ENCODE measurements at places on chromosomes 4 and X. TPM values are rescaled to one million over a fixed set of nuclear protein-coding genes. Genes with fewer than 3 reads are reported as not detected.

Gene MGAT4D
- not detected for total RNA-seq

Gene APBB2
- 1.3 TPM for total RNA-seq

Gene TREX2
- total RNA-seq: 1.8 TPM

Gene PIR
- total RNA-seq: 5.6 TPM

Gene SMIM10
- total RNA-seq: 0.35 TPM

Gene EIF1AX
- 54.5 TPM for total RNA-seq

Gene ATP11C
- total RNA-seq: 12.3 TPM

Gene NEIL3
- total RNA-seq: 30.3 TPM

Gene GABRG1
- total RNA-seq: not detected

DNA sequence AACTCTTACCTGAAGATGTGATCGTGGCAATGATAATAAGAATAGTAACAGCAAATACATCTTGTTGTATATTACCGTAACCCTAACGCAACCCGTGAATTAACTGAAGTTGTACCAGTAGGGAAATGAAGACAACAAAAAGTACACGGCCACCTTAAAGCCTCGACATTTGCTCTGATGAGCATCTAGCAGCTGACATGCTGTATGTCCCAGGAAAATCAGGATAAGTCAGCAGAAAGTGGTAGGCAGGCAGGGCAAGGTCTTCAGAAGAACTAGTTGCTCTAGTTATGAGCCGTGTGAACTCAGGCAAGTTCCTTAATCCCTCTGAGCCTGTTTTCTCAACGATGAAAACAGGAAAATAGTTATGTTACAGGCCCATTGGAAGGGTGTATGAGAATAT is 7.7 kb upstream of the ASB5 start:
- no peak overlapping the region for H3K27ac ChIP-seq
- H3K4me1 ChIP-seq: no peaks in the 10 kb centered on the region
- H3K36me3 ChIP-seq: no peaks in the 10 kb centered on the region
- H3K4me3 ChIP-seq: no peak overlapping the region
- peaks cover 6% of the 10 kb centered on the region for H3K27me3 ChIP-seq

DNA sequence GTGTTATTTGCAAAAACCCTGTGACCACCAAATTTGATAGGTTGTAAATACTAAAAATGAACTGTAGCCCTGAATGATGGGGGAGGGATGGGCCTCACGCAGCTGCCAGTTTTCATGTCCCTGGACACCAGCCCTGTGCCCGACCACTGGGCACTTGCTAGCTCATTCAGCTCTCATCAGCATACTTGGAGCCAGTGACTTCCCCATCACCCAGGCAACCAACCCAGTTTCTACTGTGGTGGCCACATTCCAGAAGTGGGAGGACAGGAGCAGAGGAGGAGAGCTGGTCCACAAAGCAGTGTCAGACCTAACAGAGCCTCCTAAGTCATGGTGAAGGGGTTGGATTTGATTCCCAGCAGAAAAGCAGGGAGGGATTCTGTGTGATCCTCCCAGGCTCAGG is 128.2 kb downstream of the CPEB2 start:
- H3K27ac ChIP-seq: no peak overlapping the region
- no peaks in the 10 kb centered on the region for H3K4me1 ChIP-seq
- H3K27me3 ChIP-seq: peaks cover 4% of the 10 kb centered on the region
- no peaks in the 10 kb centered on the region for H3K36me3 ChIP-seq

DNA sequence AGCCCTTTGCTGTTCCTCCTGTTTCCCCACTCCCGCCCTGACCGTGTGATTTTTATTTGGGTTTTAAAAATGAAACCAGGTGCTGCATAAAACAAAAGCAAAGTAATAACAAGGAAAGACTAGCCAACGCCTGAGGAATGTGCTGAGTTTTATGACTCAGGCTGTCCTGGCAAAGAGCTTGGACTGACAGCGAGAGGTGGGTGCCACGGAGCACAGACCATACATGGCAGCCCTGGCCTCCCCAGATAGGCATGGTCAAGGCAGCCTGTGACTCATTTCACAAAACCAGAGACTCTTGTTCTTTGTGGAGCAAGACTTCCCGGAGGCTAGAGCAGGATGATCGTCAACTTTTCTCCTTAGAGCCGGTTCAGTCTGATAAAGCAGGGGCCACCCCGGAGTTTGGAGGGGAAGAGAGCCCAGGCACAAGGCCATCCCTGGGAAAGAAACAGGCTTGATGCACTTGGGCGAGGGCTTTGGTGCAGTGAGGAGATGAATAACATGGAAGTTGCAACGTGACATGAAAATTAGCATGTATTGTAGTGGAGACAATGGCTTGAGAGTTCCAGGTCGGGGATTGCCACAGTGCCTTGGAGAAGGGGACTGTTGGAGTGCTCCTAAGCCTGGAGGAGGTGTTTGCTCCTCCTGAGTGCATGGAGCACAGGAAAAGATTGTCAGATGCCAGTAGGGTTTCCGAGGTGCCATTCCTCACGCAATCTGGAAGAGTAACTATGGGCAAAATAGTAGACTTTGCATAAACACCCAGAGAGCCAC is 54.8 kb downstream of the C4orf51 start:
- H3K4me1 ChIP-seq: peaks cover 27% of the 10 kb centered on the region
- H3K27ac ChIP-seq: no peak overlapping the region

DNA sequence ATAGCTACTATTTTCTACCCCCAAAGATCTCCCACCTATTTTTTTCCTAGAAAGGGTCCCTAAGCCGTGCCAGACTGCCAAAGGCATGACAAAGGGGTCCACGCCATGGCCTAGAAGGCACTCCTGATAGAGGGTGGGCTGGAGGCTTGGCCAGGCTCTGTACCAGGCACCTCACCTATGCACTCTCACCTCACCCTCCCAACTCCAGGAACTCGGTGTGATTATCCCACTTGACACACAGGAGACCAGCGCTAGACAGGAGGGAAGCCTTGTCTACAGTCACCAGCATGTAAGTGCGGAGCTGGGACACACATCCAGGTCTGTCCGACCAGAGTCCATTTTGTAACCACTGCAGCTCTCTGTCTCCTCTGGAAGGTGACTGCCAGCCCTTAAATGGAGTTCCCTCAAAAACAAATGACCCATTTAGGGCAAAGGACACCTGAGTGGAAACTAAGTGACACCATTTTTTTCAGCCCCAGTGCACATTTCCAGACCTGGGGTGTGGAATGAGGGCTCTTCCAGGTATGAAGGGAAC is 106.4 kb downstream of the RTL5 start:
- no peaks in the 10 kb centered on the region for H3K36me3 ChIP-seq
- DNase-seq: no peak
- H3K27ac ChIP-seq: no peak overlapping the region
- H3K4me3 ChIP-seq: no peak overlapping the region
- H3K4me1 ChIP-seq: peaks cover 19% of the 10 kb centered on the region

DNA sequence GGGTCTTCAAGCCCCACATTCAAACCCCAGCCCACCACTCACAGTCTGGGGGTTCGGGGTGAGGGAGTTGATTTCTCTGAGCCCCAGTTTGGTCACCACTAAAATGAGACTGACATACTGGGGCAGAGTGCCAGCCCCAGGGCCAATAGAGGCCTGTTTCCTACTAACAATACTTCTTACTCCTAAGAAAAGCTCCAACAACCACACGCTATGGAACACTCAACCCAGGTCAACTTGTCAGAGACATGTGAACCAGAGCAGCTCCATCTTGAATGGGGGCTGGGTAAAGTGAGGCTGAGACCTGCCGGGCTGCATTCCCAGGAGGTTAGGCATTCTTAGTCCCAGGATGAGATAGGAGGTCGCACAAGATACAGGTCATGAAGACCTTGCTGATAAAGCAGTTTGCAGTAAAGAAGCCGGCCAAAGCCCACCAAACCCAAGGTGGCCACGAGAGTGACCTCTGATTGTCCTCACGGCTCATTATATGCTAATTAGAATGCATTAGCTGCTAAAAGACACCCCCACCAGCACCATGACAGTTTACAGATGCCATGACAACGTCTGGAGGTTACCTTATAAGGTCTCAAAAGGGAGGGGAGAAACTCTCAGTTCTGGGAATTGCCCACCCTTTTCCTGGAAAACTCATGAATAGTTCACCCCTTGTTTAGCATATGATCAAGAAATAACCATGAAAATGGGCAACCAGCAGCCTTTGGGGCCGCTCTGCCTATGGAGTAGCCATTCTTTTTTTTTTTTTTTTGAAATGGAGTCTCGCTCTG is 26.6 kb upstream of the HTRA3 start:
- H3K27me3 ChIP-seq: peaks cover 1% of the 10 kb centered on the region
- no peak overlapping the region for H3K27ac ChIP-seq
- no peaks in the 10 kb centered on the region for H3K36me3 ChIP-seq
- H3K4me3 ChIP-seq: no peak overlapping the region
- no peaks in the 10 kb centered on the region for H3K4me1 ChIP-seq
- no peak for DNase-seq

GRCh38 chr4:123104310-123105025 is 182.1 kb upstream of the NUDT6 start:
- H3K36me3 ChIP-seq: peaks cover 3% of the 10 kb centered on the region
- H3K27ac ChIP-seq: no peak overlapping the region
- H3K4me1 ChIP-seq: no peaks in the 10 kb centered on the region
- no peak for DNase-seq
- H3K4me3 ChIP-seq: no peak overlapping the region

DNA sequence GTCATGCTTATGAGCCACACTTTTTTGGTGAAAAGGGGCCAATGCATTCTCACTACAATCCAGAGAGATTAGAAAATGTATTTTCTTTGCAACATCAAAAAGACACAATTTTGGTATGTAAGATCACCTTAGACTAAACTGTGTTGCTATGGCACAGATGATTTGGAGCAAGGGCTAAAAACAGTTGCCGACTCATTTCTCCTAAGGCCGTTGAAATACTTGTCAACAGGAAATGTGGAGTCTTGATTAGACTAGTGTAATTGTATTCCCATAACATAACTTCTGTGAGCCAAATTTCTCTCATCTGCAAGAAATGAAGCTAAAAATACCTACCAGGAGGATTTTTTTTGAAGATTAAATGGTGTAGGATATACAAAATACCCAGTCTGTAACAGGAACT is 2547.7 kb downstream of the ARAP2 start:
- no peak overlapping the region for H3K27ac ChIP-seq
- H3K4me1 ChIP-seq: no peaks in the 10 kb centered on the region
- no peaks in the 10 kb centered on the region for H3K27me3 ChIP-seq
- H3K36me3 ChIP-seq: no peaks in the 10 kb centered on the region
- no peak for DNase-seq

GRCh38 chrX:102739657-102740056 is 19.1 kb downstream of the GPRASP3 start:
- H3K27me3 ChIP-seq: no peaks in the 10 kb centered on the region
- DNase-seq: no peak
- H3K4me3 ChIP-seq: no peak overlapping the region
- H3K4me1 ChIP-seq: no peaks in the 10 kb centered on the region
- no peaks in the 10 kb centered on the region for H3K36me3 ChIP-seq

Data from activated CD4-positive, alpha-beta memory T cell treated with anti-CD3 and anti-CD28 coated beads, Interleukin-2, amount 10 ng/mL, durations not matched to agents 7 days and 5 days (primary cell).